Gastroesophageal sphincter (tissue), 4 donors: ENCODE measurements at places on chromosomes 1 and 21. TPM values are rescaled to one million over a fixed set of nuclear protein-coding genes. Genes with fewer than 3 reads are reported as not detected.
A peak's percentile ranks its signal among the peaks of the same experiment; 100 is the strongest.

GRCh38 chr1:41500378-41500777, 15.9 kb upstream of the EDN2 start:
- no peaks in the 10 kb centered on the region for H3K36me3 ChIP-seq
- peak; percentile 30 for ATAC-seq
- no peaks in the 10 kb centered on the region for H3K4me1 ChIP-seq
- no peaks in the 10 kb centered on the region for H3K27me3 ChIP-seq

ZSWIM5 gene
- 6.8 TPM for total RNA-seq

DNA sequence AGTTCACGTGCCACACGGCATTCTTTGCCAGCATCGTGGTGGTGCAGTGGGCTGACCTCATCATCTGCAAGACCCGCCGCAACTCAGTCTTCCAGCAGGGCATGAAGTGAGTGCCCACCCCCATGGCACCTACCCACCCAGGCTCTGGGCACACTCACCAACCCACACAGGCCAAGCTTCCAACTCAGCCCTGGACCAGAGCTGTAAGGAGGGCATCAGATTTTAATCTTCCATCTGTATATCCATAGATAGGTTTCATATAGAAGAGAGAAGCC, 14.5 kb upstream of the ATP1A4 start:
- H3K27ac ChIP-seq = peak overlapping the region; percentile 62
- peaks cover 89% of the 10 kb centered on the region for H3K36me3 ChIP-seq
- no peak for ATAC-seq
- no peaks in the 10 kb centered on the region for H3K27me3 ChIP-seq
- H3K4me3 ChIP-seq = no peak overlapping the region

DNA sequence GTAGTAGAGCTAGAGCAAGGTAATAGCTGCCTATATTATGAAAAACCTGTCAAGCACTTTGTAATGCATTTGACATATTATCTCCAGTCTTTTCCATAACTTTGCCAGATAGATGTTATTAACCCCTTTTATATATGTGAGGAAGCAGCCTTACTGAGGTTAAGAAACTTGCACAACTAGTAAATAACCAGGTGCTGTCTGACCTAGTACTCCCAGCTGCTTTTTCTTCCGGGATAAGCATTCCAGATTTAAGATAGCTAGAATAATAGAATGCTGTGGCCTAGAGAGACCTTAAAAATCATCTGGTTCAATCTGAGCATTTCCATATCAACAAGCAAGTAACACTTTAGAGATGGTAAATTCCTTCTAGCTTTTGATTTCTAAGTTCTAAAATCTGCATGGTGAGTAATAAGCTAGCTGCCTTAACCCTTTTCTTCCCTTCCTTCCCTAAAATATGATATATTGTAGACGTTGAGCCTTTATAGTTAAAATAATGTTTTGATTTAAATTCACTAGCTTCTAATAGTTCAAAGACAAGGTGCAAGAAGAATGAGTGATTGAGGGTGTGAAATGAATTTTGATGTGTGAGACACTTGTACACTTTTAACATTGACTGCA, 1.8 kb downstream of the SH3GLB1 start:
- H3K4me1 ChIP-seq = peaks cover 14% of the 10 kb centered on the region
- no peaks in the 10 kb centered on the region for H3K36me3 ChIP-seq
- H3K27ac ChIP-seq = peak overlapping the region; percentile 99

- no peaks in the 10 kb centered on the region for H3K36me3 ChIP-seq
- H3K4me3 ChIP-seq = no peak overlapping the region
- H3K4me1 ChIP-seq = no peaks in the 10 kb centered on the region
Observed at GRCh38 chr1:192561301-192561700, 14.3 kb upstream of the RGS1 start.

- H3K27ac ChIP-seq = no peak overlapping the region
- H3K27me3 ChIP-seq = no peaks in the 10 kb centered on the region
- H3K36me3 ChIP-seq = no peaks in the 10 kb centered on the region
- no peak for ATAC-seq
- no peak overlapping the region for H3K4me3 ChIP-seq
- H3K4me1 ChIP-seq = peaks cover 53% of the 10 kb centered on the region
Observed at GRCh38 chr1:8171751-8172464, 145.8 kb upstream of the ERRFI1 start.

GRCh38 chr21:26433386-26433785, 139.7 kb downstream of the CYYR1 start:
- no peak for ATAC-seq
- no peaks in the 10 kb centered on the region for H3K4me1 ChIP-seq
- no peaks in the 10 kb centered on the region for H3K36me3 ChIP-seq
- no peak overlapping the region for H3K4me3 ChIP-seq

DNA sequence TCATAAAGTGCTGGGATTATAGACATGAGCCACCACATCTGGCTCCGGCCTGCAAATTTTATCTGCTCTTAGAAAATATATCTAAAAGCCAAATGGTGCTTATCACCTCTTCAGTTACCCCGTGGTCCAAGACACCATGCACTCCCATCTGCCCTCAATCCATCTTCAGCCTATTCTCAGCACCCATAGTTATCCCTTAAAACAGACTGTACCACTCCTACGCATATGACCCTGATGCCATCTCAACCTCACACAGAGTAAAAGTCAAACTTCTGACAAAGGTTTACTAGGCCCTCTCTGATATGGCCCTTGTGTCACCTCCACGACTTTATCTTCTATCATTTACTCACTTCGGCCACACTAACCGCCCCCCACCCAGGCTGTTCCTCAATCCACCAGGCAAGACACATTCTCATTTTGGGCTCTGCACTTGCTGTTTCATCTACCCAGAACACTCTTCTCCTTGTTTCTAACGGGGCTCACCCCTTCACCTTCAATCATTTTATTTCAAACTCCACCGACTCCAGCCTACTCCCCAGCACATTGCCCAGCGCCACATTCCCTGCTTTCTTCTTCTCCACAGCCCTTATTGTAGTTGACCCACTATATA, 33.0 kb downstream of the USP48 start:
- H3K4me1 ChIP-seq = no peaks in the 10 kb centered on the region
- no peak overlapping the region for H3K4me3 ChIP-seq
- no peaks in the 10 kb centered on the region for H3K36me3 ChIP-seq
- no peak for ATAC-seq

GRCh38 chr1:101253976-101254674, 17.3 kb downstream of the S1PR1 start:
- no peak overlapping the region for H3K4me3 ChIP-seq
- H3K4me1 ChIP-seq = no peaks in the 10 kb centered on the region
- no peaks in the 10 kb centered on the region for H3K27me3 ChIP-seq
- no peak overlapping the region for H3K27ac ChIP-seq
- no peak for ATAC-seq

- H3K4me1 ChIP-seq = no peaks in the 10 kb centered on the region
- no peak overlapping the region for H3K4me3 ChIP-seq
- ATAC-seq = no peak
- H3K27me3 ChIP-seq = no peaks in the 10 kb centered on the region
- no peak overlapping the region for H3K27ac ChIP-seq
Observed at GRCh38 chr21:18614303-18614702, 210.7 kb upstream of the TMPRSS15 start.

GRCh38 chr1:248807067-248807737, 18.5 kb downstream of the SH3BP5L start:
- no peaks in the 10 kb centered on the region for H3K36me3 ChIP-seq
- no peak overlapping the region for H3K4me3 ChIP-seq
- no peaks in the 10 kb centered on the region for H3K4me1 ChIP-seq
- peak; percentile 34 for ATAC-seq
- H3K27ac ChIP-seq = no peak overlapping the region

DNA sequence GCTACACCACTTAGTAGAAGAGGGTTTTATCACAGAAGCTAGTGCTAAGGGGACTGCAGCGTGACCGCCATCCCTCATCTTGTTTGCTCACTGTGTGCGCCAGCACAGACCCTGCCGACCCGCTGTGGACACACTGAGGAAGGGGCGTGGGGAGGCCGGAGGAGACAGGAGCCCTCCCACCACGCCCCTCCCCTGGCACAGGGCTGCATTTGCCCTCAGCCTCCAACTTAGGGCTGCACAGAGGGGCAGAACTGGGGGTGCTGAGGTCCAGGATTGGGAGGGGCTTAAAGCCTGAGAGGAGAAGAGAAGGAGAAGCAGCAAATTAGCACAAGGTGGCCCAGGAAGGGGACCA, 37.2 kb downstream of the RRP1 start:
- no peaks in the 10 kb centered on the region for H3K4me1 ChIP-seq
- ATAC-seq = no peak
- H3K36me3 ChIP-seq = no peaks in the 10 kb centered on the region
